ENCODE measurements at places on chromosomes 6 and 20. TPM values are rescaled to one million over a fixed set of nuclear protein-coding genes. Genes with fewer than 3 reads are reported as not detected.

GRCh38 chr6:166516251-166516884 lies 70.1 kb downstream of the RAMACL start:
- DNase-seq, result no peak

DNA sequence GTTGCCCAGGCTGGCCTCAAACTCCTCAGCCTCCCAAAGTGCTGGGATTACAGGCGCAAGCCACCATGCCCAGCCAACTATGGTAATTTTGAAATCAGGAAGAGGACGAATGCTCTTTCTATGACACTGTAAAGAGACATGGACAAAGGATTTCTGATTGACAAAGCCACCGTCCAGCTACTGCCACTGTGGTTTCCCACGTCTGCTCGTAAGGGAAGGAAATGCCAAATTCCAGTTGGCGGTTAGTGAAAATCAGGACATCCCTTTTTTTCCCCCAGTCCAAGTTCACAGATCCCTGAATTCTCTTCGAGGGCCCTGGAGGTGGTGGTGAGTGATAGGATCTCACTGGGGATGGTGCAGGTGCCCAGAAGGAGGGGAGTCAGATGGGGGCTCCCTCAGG lies 31.2 kb downstream of the SNAI1 start:
- DNase-seq, result no peak

- no peak for DNase-seq
Measured at GRCh38 chr20:1577906-1578305, 20.4 kb upstream of the SIRPD start.

- no peak for DNase-seq
Measured at GRCh38 chr6:25730907-25731306, 23.6 kb upstream of the SLC17A4 start.

DNA sequence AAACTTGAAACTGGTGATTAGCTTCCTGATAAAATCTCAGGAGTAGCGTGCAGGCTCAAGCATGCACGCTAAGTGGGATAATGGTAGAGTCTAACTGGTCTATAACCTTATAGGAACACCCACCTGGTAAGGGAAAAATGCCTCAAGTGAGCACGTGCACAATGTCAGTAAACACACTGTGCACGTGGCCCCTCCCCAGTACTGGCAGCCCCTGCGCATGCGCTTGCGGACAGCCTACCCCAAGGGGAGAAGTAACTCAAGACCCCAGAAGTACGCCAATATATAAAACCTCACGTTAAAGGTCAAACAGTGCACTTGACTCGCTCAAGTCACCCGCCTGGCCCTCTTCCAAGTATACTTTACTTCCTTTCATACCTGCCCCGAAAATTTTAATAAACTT lies 23.1 kb upstream of the DOK5 start:
- no peak for DNase-seq

The SLC2A4RG gene
- total RNA-seq, result 150 TPM

- DNase-seq, result no peak
Measured at GRCh38 chr6:52696418-52696817, 25.5 kb downstream of the TMEM14A start.

Data from LHCN-M2 (cell line).